Umbilical cord (tissue), 2 donors: ENCODE measurements at places on chromosomes 1 and 21. TPM values are rescaled to one million over a fixed set of nuclear protein-coding genes. Genes with fewer than 3 reads are reported as not detected.

GRCh38 chr1:194151056-194151455, 964.6 kb upstream of the B3GALT2 start:
- DNase-seq, result no peak

- no peak for DNase-seq
Observed at GRCh38 chr1:204126386-204126785, 25.5 kb downstream of the ETNK2 start.

- DNase-seq, result no peak
Observed at GRCh38 chr1:152954436-152954835, 7.4 kb downstream of the SPRR5 start.

PTGFR gene
- 18.8 TPM for total RNA-seq
